ENCODE measurements at places on chromosomes 12 and 14. TPM values are rescaled to one million over a fixed set of nuclear protein-coding genes. Genes with fewer than 3 reads are reported as not detected.

DNA sequence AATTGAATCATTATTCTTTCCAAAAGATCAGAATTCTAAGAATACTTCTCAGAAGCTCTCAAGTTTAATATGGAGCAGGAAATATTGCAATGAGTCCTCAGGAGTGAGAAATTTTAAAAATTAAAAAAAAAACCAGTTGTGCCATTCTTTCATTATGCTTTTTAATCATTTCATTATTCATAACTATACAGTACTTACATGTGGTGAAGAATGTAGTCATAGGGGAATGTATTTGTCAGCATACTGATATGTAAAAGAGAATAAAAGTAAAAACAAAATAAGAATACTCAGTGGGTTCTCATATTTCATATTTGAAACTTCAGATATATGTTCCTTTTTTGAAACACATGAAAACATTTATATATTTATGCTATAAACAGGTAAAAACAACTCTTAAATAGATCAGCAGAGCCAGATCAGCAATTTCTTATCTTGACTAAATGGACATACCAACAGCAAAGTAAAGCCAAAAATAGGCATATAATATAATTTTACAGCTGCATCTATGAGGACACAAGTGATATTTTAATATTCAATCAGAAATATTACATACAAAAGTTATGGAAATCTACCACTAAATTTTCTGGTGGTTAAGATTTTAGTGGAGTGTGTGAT lies 19.9 kb upstream of the MBIP start:
- no peak for DNase-seq

- no peak for DNase-seq
Observed at GRCh38 chr12:98388126-98388525, 127.3 kb upstream of the TMPO start.

GRCh38 chr14:89690139-89690538 lies 264.4 kb downstream of the EFCAB11 start:
- DNase-seq, result no peak

GRCh38 chr12:113965951-113966797 lies at the start of gene RBM19:
TSS of gene RBM19 (minus strand) at chr12:113966325. CDS start at chr12:113966227, 98 bp downstream.
- DNase-seq, result peak; percentile 88

GRCh38 chr12:61808856-61809255 lies 451.3 kb upstream of the USP15 start:
- no peak for DNase-seq

- DNase-seq, result no peak
Observed at GRCh38 chr12:52956987-52957386, 8.1 kb downstream of the KRT18 start.

DNA sequence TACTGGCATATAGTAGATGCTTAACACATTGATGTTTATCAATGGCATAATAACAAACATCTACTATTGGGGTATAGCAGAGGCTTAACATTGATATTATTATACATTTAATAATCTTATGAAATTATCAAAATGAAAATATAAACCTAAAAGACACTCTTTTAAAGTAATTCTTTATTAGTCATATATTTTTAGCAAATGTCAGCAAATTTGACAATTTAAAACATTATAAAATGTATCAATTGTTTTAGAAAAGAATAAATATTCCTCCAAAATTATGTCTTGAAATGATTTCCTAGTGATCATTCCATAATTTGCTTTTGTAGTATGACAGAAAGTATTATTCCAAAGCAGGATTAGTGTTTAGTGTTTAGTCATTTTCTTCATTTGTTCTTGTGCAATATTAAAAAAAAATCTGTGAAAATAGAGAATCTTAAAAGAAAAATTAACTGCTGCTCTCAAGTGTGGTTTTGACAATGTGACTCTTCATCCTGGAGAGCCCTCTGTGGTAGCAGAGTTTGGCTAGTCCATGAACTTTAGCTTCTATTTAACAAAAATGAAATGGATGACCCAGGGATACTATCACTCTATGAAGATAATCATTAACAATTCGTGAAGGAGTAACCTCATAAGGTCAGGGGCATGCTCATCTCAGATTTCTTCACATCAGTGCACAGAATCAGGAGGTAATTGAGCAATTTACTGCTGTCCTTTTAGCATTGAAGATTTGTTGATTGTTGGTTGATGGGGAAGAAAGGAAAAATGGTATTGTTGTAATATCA lies 1018.5 kb downstream of the LRFN5 start:
- no peak for DNase-seq

DNA sequence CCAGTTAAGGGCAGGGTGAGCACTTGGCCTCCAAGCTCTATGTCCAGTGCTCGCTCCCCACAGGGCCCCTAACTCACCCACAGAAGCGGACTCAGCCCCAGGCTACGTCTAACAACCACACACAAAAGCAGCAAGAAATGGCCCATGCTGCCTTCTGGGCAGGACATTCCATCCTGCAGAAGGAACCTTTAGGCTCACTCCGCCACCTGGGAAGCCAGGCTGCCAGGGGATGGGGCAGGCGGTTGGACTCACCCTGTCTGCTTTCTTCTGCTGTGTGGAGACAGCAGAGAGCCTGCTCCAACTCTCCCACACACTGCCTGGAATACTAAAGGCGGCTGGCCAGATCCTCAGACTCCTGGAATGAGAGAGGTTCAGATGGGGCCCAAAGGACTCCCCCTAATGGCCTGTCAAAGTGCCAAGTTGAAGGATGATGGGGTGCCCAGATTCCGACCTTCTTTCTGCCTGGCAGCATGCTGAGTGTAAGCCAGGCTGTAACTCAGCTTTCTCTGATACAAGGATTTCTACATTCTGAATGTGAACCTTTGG lies 27.7 kb upstream of the BLTP3B start:
- DNase-seq, result no peak

DNA sequence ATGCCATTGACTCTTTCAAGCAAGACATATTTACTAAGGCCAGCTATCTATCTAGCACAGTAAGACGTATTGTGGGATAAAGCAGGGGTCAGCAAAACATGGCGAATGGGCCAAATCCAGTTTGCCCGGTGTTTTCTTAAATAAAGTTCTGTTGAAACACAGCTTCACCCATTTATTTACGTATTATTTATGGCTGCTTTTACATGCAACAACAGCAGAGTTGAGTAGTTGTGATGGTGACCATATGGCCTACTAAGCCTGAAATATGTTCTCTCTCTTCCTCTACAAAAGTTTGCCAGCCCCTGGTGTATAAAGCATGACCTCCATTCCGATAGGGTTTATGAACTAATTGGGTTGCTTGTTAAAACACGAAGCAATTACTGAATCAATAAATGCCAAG lies 322.1 kb downstream of the CCDC91 start:
- no peak for DNase-seq

GRCh38 chr14:64743061-64743460 lies 38.8 kb downstream of the PLEKHG3 start:
- DNase-seq, result no peak

- DNase-seq, result no peak
Observed at GRCh38 chr14:29255692-29256091, 489.1 kb downstream of the FOXG1 start.

DNA sequence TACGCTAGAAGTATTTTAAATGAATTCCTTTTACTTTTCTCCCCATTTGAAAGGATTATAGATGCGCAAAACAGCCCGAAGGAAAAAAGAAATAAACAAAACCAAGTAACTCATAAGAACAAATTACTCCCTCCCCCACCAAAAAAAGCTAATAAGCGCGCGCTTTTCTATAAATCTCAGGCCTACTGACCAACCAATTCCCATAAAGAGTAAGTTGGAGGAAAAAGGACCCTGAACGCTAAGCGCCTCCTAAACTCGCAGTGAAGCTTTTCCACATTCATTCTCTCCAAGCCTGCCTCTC lies 588 bp downstream of the MBIP start:
- no peak for DNase-seq

DNA sequence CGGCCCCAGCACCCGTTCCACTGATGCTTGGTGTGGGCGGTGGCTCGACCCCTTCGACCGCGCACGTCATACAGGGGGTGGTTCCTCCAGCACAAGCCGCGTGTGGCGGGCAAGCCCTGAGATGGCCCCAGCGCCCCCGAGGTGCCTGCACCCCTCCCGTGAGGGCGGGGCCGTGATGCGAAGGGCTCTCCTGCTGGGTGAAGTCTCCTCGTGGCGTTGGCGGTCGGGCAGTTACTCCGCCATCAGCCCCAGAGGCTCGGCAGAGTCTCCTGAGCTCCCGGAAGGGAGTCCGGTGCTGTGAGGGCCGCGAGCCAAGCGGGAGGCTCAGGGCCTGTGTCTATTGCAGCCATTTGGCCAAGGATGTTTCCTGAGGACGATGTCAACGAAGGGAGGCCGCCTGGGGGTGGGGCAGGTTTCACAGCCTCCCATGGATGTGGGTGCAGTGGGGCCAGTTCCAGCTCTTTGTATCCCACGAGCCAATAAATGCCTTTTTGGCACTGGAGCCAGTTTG lies 78.1 kb upstream of the GALNT9 start:
- DNase-seq, result no peak

DNA sequence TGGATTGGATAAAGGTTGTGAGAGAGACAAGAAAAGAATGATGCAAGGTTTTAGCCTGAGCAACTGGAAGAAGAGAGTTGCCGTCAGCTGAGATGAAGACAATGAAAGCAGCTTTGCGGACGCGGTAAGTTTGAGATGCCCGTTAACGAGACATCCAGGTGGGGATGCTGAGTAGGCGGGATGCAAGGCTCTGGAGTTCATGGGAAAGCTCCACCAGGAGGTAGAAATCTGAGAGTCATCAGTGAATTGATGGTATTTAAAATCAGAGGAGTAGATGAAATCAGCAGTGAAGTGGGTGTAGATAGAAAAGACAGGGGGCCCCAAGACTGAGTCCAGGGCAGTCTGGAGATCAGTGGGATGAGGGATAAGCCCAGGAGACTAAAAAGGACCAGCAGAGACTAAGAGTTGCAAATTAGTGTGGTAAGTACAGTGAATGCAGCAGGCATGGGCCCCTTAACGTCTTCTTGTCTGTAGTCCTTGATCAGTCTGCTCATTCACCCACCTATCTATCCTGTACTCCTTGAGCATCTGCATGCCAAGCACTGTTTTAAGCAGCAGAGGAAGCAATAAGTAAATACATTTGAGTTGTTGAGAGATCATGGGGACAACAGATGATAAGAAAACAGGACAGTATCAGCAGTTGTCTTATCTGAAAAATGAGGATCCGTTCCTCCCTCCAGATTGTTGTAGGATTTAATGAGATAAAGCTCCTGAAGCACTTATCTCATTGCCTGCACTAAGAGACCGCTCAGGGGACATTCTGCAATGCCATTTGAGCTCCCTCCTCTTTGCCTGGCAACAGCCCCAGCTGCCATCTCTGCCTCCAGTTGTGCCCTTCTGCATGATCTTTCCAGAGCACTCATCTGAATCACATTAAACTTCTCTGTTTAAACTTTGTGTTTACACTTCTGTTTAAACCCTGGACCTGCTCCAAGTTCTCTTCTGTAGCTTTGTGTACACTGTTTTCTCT lies 91.5 kb downstream of the APAF1 start:
- no peak for DNase-seq

DNA sequence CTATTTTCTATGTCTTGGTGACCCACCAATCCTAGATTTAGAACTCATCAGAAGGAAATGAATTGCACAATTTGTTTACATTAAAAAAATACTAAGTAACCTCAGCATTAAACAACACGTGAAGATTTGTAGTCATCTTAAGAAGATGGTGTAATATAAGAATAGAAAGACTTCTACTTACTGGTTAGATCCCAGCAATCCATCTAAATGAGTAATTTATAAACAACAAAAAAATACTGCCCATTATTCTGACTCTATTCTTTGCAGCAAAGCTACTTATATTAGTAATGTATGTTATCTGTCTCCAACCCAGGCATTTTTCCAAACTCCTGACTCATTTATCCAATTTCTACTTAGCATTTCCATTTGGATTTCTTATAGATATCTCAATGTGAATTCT lies 67.8 kb downstream of the CD163L1 start:
- DNase-seq, result no peak

The PMCH gene
- 0.66 TPM for total RNA-seq

The MRPS35 gene
- 54.3 TPM for total RNA-seq

The GALNT6 gene
- 75.0 TPM for total RNA-seq

The PCED1B gene
- total RNA-seq, result 0.35 TPM

The DHH gene
- 18.8 TPM for total RNA-seq

The SLC38A1 gene
- total RNA-seq, result 66.2 TPM

The C14orf132 gene
- total RNA-seq, result 2.6 TPM

The SELPLG gene
- 0.07 TPM for total RNA-seq

The SLC6A15 gene
- total RNA-seq, result 0.53 TPM
